ENCODE measurements at places on chromosomes 6 and 20.

DNA sequence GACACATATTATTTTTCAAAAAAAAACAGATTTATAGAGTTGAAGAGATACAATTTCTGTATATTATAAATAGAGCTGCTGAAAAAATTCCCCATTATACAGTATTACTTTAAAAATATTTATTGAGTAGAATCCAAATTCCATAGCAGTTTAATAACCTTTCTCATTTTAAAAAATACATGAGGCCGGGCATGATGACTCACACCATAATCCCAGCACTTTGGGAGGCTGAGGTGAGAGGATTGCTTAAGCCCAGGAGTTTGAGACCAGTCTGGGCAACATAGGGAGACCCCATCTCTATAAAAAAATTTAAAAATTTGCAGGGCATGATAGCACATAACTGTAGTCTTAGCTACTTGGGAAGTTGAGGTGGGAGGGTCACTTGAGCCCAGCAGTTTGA is 13.0 kb downstream of the ATRN start:
- DNase-seq = no peak

GRCh38 chr20:62363920-62364851 is 2.9 kb downstream of the LAMA5 start:
- DNase-seq = no peak

- no peak for DNase-seq
These were observed 44.0 kb downstream of the VSTM2L start for GRCh38 chr20:37946946-37947345.

- DNase-seq = no peak
These were observed 15.1 kb downstream of the ACSS1 start for GRCh38 chr20:25042531-25043498.

GRCh38 chr20:36094497-36094896 is 60.0 kb upstream of the EPB41L1 start:
- DNase-seq = no peak

DNA sequence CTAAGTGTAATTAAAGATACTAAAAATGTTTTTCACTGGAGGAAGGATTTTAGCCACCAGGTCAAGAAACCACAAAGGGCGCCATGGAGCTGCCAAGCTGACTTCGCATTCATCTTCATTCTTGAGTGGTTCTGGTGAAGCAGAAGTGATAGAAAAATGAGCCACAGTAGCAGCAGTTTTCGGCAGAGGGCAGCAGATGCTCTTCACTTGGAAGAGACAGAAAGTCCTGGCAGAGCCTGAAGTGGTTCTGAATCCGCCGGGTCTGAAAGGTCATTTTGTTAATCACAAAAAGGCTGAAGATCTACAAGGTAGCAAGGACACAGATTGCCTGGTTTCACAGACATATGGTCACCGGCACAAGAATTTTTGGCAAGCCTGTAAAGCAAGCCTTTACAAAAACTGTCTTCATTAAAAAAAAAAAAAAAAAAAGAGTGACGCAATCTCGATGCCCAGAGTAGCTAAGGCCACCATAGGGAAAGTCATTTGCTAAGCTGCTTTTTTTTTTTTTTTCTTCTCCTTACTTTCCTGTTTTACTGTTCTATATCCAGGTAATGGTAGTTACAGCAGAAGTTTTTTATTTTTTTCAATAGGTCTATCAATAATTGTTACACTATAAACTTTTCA is 345.1 kb upstream of the AGPAT4 start:
- peak; percentile 82 for DNase-seq

DNA sequence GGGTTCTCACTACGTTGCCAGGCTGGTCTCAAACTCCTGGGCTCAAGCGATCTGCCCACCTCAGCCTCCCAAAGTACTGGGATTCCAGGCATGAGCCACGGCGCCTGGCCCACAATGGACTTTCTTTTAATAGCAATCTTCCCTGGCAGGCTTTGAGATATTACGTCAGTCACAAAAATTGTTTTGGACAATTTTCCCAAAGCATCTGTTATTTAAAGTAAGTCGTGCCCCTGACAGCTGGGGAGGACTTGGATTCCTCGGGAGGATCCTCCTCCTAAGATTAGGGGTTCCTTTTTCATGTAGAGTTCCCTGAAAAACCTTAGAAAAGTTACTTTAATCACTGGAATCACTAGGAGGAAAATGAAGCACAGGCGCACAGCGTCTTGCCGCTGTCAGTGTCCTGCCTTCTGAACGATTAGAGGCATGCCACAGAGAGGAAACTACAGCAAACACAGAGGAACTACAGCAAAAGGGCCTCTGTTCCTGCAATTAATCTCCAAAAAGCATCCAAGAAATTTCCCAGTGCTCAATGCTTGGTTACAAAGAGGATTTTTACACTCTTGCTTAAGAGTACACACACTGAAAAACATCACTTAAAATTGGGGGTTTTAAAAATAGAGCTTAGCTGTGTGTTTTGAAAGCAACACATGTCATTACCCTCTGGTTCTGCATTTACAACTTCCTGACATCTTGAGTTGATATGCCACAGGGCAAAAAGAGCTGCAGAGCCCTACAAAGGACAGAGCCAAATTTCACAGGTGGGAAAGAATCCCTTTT is 4.5 kb downstream of the ACSS1 start:
- DNase-seq = peak; percentile 54

- no peak for DNase-seq
These were observed 31.9 kb downstream of the GMPR start for GRCh38 chr6:16270178-16270794.

DNA sequence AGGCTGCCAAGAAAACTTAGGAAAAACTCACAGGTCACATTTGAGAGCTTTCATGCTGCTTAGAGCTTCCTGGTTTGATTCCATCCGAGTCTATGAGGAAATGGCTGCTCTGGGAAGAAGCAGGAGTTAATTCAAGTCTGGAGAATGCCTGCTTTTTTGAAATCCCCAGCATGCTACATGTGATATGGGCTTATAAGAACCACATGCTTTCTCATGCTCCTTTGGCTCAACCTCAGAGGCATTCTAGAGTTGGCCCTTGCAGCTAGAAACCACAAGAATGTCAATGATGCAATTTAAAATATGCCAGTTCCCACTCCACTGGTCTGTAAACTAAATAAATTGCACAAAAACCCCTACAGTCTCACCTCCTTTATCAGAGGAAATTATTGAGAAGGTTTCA is 142.9 kb upstream of the OLIG3 start:
- DNase-seq = peak; percentile 81

- DNase-seq = no peak
These were observed 101.8 kb upstream of the AKIRIN2 start for GRCh38 chr6:87803791-87804190.

GRCh38 chr6:9623985-9624384 is 790.9 kb downstream of the TFAP2A start:
- DNase-seq = peak; percentile 13

GRCh38 chr20:45406260-45407066 is 1.6 kb upstream of the DBNDD2 start:
- peak; percentile 65 for DNase-seq

DNA sequence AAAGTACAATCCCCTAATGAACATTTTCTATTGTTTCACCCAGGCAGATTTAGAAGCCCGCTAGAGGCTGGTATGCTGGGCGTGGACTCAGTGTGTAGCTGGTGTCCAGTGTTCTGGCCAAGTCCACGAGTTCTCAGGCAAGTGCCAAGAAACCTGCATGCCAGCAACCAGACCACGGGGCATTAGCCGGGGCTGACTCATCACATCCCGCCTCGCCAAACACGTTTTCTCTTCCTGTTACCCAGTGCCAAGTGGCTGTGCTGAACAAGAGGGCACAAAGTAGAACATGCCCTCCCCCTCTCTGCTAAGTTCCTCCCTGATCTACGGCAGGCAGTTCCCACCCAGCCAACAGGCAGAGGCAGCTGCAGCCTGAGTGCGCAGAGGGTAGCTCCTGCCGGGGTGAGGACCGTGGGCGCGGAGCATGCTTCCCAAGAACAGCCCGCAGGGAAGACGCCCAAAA is 29.6 kb downstream of the RAMACL start:
- DNase-seq = peak; percentile 93

GRCh38 chr20:8209061-8209460 is 77.0 kb downstream of the PLCB1 start:
- DNase-seq = peak; percentile 11

DNA sequence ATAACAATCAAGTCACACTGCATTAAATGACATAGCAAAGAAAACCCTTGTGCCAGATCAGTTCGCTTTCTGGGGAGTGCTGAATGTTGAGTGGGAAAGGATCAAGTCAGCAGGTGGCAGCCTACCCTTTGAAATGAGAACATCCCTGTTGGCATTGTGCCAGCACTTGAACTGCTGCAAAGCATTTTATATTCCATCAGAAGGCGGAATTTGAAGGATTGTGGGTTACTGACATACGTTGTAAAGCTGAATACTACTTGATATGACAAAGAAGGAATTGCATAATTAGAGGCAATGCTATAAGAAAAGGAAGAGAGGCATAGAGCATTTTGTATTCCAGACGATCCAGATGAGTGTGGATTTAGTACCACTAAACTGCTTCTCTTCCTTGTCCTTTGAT is 26.5 kb downstream of the BCKDHB start:
- DNase-seq = peak; percentile 50

DNA sequence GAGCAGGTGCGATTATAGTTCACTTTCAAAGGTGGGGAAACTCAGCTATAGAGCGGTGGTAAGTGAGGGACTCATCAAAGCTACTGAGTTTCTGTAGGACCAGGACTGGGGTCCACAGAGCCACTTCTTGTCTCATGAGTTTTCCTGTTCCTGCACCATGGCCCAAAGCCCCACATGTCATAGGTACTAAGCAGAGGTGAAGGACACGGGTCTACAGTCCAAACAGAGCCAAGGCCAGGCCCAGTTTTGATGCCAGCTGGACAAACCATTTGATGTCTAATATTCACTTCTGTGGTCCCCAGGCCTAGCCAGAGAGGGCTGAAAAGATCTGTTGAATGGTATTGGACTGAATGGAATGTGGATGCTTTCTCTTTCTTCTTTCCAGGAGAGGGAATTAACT is 11.0 kb downstream of the BPIFB6 start:
- no peak for DNase-seq

DNA sequence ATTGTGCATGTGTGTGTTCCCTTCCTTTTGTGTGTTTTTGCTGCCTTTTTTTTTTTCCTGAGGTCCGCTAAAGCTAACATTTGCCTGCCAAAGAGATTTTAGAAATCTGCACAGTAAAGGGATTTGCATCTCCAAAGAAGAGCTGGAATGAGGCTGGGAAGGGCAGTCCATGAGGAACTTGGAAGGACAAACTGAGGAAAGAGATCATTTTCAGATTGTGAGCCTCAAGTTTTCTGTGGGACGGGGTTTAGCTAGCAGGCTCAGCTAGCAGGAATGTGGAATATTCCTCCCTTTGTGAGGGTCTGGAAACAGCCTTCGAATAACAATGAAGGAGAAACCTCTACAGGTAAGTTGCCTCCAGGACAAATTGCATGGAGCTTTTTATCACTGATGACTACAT is 3.8 kb downstream of the INSM1 start:
- DNase-seq = no peak

DNA sequence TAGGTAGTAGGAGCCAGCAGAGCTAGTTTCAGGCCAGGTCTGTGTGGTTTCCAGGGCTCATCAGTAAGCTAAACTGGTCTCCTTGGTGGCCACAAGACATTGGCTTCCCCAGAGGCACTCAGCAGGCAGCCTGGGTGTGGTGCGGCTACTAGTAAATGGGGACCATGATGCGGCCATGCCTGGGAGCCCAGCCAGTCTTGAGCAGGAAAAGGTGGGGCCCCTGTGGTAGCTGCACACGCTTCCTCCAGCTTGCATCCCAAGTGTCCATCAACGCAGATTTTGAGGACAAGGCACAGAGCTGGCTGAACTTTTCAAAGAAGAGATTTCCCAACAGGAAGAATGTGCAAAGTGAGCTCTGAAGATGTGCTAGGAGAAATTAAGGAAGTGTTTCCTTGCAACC is 107.4 kb upstream of the NAA20 start:
- peak; percentile 73 for DNase-seq

- DNase-seq = no peak
These were observed 134.1 kb downstream of the MTHFD1L start for GRCh38 chr6:150999576-150999975.

GRCh38 chr6:157726892-157727628 is 96.0 kb upstream of the SNX9 start:
- DNase-seq = no peak

- DNase-seq = no peak
These were observed at the start of gene TREM2 for GRCh38 chr6:41162687-41163418. Gene TREM2 (minus strand): TSS chr6:41163116. CDS start chr6:41163082, 34 bp downstream.

DNA sequence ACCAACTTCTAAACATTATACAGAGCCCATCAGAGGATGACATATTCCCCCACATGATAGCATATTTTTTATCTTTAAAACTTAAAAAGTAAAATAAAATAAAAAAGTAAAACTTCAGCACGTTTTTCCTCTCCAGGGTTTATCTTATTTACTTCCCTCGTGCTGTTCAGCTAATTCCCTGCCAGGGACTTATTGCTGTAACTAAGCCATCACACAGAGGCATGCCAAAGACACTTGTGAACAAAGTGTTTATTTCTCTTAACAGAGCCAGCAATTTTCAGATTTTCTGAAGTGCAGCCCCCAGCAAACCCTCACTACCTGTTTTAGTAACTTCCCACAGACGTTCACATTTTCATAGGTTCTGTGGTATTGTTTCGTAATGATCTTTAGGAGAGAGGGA is 293.8 kb downstream of the ZNF217 start:
- DNase-seq = no peak

- no peak for DNase-seq
These were observed 30.1 kb upstream of the APMAP start for GRCh38 chr20:25022680-25023079.

DNA sequence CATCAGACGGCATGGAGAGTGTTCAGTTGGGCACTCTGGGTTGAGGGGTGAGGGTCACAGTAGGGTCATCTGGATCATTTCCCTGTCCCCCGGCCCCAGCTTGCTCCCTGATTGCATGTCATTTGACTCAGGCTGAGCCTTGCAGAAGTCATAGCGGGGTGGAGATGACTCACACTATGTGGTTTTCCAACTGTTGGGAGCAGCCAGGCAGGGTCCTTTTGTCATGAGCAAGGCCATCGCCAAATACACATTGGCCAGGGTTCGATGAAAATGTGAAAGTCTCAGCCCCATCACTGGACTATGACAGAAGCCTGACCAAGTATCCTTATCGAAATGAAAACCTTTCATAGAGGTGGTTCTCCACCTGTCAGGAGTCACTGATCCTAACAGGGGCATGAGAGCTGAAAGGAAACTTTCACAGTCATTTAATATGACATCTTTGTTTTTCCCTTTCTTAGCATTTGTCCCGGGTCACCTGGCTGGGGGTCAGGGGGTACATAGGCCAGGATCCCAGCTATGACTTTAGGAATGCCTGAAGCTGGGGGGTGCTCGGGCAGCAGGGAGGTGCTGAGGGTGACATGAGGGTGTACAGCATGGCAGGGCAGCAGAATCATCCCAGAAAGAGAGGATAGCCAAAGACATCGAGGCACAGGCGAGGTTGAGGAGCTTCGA is 70.2 kb upstream of the CD93 start:
- peak; percentile 82 for DNase-seq

GRCh38 chr6:168607272-168608112 is 166.5 kb downstream of the SMOC2 start:
- DNase-seq = no peak

- DNase-seq = no peak
These were observed 9.3 kb upstream of the NTSR1 start for GRCh38 chr20:62699296-62699695.

DNA sequence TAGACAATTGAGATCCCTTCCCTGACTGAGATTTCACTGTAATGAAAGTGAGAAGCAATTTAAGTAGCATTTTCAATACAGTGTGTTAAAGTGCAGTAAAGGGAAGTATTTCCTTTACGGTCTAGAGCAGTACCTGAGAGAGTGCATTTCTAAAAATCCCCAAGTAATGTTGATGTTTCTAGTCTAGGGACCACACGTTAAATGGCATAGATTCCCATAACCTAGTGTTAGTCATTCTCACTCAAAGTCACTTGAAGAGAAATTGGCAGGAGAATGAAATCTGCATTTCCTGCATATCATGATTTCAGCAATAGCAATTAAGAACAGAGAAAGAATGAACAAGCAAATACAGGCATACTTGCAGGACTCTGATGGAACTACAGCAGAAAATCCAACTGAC is 67.9 kb downstream of the CGA start:
- DNase-seq = no peak

Measured in AG20443 (cell line).